Activated T-helper 9 cell treated with anti-CD3 and anti-CD28 coated beads, Interleukin-2, amount 50 U/mL, for 16 hours (primary cell): ENCODE measurements at places on chromosomes 4 and X.

DNA sequence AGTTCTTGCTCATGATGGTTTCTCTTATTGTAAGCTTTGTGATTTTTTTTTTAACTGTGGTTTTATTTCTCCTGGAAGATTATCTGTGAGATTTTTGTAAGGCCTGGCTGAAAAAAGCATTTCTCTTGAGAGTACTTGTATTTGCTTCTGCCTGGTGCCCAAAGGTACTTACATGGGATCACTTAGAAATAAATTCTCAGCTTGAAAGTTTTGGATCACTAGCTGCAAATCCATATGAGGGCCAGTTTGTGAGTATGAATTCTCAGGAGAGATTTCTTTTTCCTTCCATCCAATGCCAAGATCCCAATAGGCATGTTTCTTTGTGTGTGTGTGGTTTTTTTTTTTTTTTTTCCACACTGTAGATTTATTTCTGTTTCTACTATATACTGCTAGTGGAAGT, 1884.7 kb upstream of the PCDH7 start:
- no peak for DNase-seq

DNA sequence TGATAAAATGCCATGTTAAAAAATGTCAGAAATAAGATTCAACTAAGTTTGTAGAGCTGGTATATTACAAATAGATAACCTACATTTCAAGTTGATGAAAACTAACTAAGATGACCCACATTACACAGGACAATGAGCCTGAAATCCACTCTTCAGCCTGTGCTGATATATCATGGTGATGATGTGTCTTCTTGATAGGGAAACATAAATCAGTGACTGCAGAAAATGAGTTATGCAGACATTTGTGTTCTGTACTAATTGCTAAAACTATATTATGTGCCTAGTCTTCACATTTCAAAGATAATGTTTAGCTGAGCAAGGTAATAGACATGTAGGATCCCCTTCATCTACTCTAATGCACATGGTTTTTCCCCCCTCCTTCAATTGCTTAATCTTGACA, 331.6 kb upstream of the F9 start:
- no peak for DNase-seq

DNA sequence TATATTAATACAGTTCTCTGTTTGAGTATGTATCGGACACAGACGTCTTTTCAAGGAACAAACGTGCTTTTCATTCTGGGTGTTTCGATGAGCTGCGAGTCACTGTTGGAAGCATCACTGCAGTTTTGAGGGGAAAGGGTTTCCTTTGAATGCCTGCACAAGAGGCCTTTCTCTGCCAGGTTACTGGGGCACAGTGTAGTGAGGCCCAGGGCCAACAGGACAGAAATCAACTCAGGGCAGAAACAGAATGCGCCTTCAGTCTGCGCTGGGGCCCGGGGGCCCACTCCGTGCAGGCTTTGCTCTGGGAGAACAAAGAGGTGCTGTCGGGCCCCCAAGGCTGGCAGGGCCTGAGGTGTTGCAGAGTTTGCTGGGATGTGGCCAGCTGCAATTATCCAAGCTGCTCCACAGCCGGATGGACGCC, 2.3 kb upstream of the PPP2R3B start:
- no peak for DNase-seq

- DNase-seq: no peak
These were observed 126.8 kb upstream of the MAMLD1 start for GRCh38 chrX:150236327-150236726.
